ENCODE measurements at places on chromosomes 3 and 15. TPM values are rescaled to one million over a fixed set of nuclear protein-coding genes. Genes with fewer than 3 reads are reported as not detected.

GRCh38 chr15:52866698-52867097 is 76.6 kb upstream of the ONECUT1 start:
- no peak for DNase-seq

GRCh38 chr3:87727783-87728182 is 331.0 kb downstream of the CGGBP1 start:
- DNase-seq = no peak

GRCh38 chr3:172131746-172132145 is 92.4 kb downstream of the FNDC3B start:
- no peak for DNase-seq

- DNase-seq = no peak
These were observed 197.2 kb downstream of the EDEM1 start for GRCh38 chr3:5384557-5385236.

DNA sequence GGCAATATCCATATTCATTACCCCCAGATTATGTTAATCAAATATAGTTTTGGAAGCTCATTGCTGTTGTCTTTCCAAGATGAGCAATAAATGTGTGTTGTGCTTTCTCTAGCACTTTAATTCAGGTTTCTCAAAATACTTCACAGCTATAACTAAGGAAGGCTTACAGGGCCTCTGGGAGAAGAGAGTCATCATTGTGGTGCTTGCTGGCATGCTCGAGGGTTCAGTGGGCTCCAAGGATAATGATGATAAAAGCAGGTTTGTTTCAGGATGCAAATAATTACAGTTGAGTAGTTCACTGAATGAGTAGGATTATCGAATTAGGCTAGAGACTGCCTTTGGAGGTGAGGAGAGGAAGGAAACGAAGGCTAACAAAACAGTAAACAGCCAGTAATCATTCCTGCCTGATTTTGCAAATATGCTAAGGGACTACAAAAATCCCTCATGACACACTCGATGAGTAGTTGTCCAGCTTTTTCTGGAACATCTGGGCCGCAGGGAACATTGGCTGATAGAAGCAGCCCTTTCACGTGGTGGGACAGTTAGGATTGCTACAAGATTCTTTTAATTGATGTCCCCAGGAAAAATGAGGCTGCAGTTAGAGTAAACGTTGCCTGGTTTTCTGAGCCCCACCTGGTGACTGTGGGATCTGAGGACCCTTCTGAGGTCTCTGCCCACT is 54.1 kb downstream of the SLC7A14 start:
- DNase-seq = no peak

GRCh38 chr15:57284535-57284934 is 91.8 kb upstream of the CGNL1 start:
- no peak for DNase-seq

- no peak for DNase-seq
These were observed 126.6 kb downstream of the TJP1 start for GRCh38 chr15:29695489-29696167.

GRCh38 chr3:124147429-124147828 is 155.5 kb upstream of the ROPN1 start:
- no peak for DNase-seq

Gene LARP6
- 19.8 TPM for total RNA-seq

Gene CASR
- total RNA-seq = not detected

All from lower leg skin (tissue), 4 donors.